Cerebellar nuclear complex (tissue), 1 donor: ENCODE measurements at places on chromosomes 7 and 10.

GRCh38 chr7:23712368-23713284 is 2.6 kb downstream of the STK31 start:
- no peak for DNase-seq

GRCh38 chr10:97131181-97131628 is 54.6 kb downstream of the SLIT1 start:
- no peak for DNase-seq

GRCh38 chr10:92265687-92266258 is 25.1 kb downstream of the CPEB3 start:
- DNase-seq, result no peak

GRCh38 chr10:30386801-30387588 is 37.9 kb upstream of the MTPAP start:
- no peak for DNase-seq

DNA sequence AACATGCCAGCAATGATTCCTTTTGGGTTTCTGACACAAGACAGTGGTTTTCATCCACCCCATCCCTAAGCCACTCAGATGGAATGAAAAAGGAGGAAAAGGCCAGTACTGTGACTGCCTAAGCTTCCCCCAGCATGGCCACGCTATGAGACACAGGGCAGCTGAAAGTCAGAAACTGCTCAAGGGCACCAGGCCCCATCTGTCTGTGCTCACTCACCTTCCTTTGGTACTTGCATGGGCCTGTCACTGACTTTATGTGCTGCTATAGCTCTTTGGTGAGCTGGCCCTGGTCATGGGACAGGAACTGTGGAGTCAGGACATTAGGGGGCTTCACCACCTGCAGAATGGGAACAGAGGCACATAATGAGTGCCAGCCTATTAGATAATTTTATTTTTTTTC is 21.2 kb upstream of the ACSM6 start:
- DNase-seq, result no peak

DNA sequence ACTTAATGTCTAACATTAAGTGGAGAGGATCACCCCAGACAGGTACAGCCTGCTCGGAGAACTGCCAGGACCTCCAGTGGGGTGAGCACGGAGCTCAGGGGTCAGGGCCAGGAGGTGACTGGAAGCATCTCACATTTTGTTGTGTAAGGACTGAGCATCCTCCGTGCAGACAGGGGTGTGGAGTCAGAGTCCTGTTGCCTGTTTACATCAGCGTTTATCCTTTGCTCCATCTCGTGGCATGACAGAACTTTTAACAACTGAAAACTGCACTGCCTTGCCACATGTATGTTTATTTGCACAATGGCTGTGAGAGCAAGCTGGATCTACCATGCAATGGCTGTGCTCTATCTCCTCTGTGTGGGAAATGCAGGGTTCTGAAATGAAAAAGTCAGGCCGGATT is 175.4 kb upstream of the AKR1E2 start:
- DNase-seq, result no peak

DNA sequence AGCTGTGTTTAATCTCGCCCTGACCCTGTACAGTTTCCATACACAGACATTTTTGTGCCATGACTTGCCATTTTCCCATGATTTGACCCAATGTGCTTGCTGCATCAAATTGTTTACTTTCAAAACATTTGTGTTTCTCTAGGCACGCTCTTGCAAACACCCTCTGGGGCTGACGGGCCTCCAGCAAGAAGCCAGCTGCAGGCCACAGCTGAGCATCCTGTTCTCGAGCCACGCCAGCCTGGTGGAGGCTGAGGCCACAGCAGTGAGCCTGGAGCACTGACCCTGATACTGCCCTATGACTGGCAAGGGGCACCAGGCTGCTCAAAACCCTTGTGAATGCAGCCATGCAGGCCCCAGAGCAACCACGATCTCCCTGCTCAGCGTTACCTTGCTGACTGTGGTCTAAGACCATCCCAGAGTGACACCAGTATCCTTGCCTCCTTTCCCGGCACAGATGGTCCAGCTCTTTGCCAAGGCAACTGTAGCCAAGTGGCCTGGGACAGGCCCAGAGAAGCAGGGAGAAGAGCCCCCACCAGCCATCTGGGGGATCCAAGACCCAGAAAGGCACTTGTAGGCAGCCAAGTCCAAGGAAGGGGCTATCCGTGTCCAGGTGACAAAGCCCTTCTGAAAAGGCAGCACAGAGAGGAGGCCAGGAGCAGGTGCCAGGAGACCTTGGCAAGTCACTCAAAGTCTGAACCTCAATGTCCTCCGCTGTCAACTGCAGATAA is 78.5 kb downstream of the OAT start:
- peak; percentile 55 for DNase-seq

DNA sequence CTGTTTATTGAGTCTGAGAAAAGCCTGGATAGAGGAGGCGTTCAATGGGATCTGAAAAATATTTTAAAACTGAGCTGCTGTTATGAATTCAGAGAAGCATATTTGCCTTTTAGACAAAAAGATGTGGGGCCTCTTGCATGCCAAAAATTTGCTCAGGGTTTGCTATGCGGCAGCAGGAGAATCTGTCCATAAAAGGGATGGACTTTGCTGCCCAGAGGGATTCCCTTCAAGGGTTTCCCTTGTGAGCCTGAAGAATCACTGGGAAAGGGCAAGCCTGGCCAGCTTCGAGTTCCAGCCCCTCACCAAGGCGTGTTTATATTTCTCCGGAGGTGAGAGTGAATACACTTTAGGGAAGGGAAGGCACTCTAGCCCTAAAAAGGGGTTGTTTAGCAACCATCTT is 55.5 kb upstream of the CALD1 start:
- no peak for DNase-seq
